ENCODE measurements at places on chromosomes 6 and 20.
A peak's percentile ranks its signal among the peaks of the same experiment; 100 is the strongest.

GRCh38 chr6:73375216-73375615, 5.5 kb upstream of the OOEP start:
- DNase-seq = no peak

- no peak for DNase-seq
Observed at GRCh38 chr6:130815200-130816071, 11.8 kb upstream of the SMLR1 start.

DNA sequence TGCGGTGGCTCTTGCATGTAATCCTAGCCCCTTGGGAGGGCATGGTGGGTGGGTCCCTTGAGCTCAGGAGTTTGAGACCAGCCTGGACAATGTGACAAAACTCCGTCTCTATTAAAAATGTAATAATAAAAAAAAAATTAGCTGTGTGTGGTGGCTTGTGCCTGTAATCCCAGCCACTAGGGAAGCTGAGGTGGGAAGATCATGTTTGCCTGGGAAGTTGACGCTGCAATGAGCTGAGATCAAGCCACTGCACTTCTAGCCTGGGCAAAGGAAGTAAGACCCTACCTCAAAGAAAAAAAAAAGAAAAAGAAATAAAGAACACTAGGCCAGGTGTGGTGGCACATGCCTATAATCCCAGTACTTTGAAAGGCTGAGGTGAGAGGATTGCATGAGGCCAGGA, 4.5 kb upstream of the SAMHD1 start:
- DNase-seq = no peak

- DNase-seq = no peak
Observed at GRCh38 chr6:21808045-21808470, 214.5 kb downstream of the SOX4 start.

GRCh38 chr6:67916399-67916798, 718.7 kb upstream of the ADGRB3 start:
- DNase-seq = no peak

DNA sequence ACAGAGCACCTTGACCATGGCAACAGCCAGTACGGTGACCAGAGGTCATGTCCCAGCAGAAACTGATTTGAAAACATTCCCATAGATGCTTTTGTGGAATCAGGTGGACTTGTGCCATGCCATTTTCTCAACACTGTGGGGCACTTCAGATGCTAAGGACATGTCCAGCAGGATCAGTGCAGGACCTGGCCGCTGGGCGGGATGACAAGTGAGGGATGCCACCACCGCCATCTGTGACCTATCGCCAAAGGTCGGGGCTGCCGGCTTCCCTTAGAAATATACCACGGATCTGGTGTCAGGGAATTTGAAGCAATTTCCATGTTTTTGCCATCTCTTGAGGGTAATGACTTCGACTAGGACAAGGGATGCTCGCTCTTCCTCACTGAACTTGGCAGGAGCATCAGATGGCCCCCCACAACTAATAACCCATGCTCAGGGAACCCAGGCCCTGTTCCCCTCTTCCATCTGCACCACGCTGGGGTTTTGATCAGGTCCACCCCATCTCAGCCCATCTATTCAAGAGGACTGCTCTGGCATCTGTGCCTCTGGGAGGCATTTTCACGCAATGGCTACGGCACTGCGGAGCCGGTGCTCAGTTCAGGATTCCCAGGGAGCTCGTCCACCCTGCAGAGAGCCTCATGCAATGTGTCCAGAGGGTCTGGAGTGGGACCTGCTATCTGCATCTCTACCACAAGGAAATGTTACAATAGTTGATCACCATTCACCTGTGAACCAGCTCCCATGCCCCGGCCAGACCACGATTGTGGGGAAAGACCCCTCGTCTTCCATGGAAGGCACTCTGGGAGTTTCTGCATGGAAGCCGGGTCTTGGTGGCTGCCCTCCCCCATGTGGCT, 302.6 kb downstream of the TAF4 start:
- DNase-seq = no peak

- no peak for DNase-seq
Observed at GRCh38 chr20:5920581-5920980, 29.8 kb downstream of the TRMT6 start.

DNA sequence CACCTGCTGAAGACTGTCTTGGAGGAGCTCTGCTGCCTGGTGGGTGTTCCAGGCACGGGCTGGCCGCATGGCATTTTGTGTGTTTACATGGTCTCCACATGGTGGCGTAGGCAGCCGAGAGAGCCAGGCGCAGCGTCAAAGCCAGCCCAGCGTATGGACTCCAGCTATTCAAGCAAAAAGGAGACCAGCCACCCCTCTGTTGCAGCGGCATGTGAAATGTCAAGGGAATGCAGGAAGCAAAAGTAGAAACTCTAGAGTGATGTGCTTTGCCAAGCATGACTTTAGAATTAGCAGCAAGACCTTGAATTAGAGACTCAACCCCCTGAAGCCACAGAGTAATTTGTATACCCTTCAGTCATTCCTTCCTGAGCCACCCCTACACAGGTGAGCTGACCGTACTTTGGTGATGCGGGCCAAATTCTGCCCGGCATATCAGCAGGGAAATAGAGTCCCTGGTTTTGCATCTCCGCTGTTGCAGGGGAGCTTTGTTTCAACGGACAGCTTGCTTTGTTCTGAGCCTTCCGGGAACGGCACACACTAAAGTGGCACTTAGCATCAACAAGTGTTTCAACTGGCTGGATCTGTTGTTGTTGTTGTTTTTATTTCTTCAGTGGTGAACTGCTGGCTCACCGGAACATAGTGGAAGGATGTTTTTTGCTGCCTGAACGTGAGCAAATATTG, 48.5 kb downstream of the FNDC1 start:
- DNase-seq = peak; percentile 5

DNA sequence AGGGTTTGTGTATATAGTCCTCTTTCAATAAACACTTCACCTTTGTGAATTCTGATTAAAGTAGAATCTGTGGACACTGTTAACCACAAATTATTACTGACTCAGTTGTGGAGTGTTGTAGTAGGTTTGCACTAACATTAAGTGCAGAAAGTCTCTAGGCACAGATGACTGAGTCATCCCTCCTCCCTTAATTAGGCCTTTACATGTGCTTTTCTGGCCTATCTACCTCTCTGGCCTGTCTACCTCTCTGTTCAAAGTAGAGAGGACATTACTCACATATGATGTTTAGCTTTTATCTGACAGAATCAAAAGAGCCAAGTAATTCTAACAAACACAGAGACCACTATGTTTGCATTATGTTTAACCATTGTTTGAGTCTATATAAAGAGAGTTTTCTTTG, 783.0 kb downstream of the TENT5A start:
- DNase-seq = no peak

DNA sequence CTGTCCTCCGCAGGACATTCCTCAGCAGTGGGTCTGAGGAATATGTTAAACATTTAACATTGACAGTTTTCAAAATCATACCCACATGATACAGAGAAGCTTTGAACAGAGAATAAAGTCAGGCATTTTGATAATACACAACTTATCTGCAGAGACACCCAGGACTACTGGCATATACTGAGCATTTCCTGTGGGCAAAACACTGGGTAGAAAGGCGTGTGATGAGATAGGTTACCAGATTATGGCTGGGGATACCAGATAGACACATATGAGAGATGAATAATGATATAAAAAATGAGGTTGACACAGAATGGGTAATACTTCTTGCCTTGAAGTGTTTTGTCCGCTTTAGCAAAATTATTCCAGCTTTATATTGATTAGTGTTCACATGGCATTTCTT, 31.4 kb upstream of the TRIM26 start:
- DNase-seq = no peak

All from fibroblast of skin of left quadriceps (primary cell).